Melanocyte of skin (primary cell): ENCODE measurements at places on chromosomes 5 and 9. TPM values are rescaled to one million over a fixed set of nuclear protein-coding genes. Genes with fewer than 3 reads are reported as not detected.

Gene MSMP
- not detected in 2 replicates for total RNA-seq

Gene TAF11L5
- not detected in 2 replicates for total RNA-seq

Gene SPATA31D3
- total RNA-seq: not detected in 2 replicates

Gene LTC4S
- total RNA-seq: not detected in 2 replicates

Gene GOLM1
- total RNA-seq: 53.7 and 67.2 TPM in 2 replicates

Gene SSBP2
- 6.9 and 9.8 TPM in 2 replicates for total RNA-seq

Gene WNK2
- total RNA-seq: 0.46 and 0.67 TPM in 2 replicates

Gene KIF2A
- total RNA-seq: 41.0 and 77.8 TPM in 2 replicates
